Karpas-422 (cell line): ENCODE measurements at places on chromosomes 2 and 18. TPM values are rescaled to one million over a fixed set of nuclear protein-coding genes. Genes with fewer than 3 reads are reported as not detected.

DNA sequence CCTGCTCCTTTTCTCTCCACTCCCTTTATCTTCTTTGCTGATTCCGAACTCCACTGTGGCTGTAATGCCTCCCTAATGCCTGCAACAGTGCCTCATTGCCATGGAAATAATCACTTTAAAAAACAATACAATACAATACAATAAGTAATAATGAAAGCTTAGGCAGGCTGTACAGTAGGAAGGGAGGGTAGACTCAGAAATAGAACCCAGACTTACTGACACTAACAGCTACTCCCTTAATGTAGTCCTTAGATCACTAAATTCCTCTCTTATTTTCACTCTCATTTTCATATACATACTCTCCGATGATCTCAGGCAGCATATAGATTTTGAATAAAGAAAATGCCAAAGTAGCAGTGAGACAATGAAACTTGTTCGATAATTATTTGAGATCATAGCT lies 70.2 kb downstream of the DLGAP1 start:
- no peak for DNase-seq

Gene MAP3K19
- not detected in 2 replicates for total RNA-seq

DNA sequence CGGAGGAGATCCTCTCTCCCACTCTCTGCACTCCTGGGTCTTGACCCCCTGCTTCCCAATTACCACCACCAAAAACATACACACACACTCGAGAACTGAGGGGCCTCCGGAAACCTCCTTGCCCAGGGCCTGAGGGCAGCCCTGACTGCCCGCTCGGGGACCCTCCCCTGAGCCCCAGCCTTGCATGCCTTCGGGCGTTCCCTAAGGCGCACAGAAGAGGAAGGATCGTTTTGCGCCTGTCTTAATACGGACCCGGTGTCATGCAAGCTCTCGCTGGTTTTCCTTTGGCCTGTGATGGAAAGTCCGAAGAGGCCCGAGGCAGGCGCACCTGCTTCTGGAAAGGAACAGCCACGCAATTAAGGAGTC lies 19.8 kb downstream of the POU3F3 start:
- no peak for DNase-seq

Gene SERPINB2
- not detected in 2 replicates for total RNA-seq

Gene XDH
- total RNA-seq, result not detected in 2 replicates
